Activated CD4-positive, alpha-beta T cell treated with anti-CD3 and anti-CD28 coated beads for 1 hour (primary cell): ENCODE measurements at places on chromosomes 7 and 10.

- DNase-seq: no peak
Observed at GRCh38 chr7:17668122-17668521, 272.2 kb downstream of the SNX13 start.

DNA sequence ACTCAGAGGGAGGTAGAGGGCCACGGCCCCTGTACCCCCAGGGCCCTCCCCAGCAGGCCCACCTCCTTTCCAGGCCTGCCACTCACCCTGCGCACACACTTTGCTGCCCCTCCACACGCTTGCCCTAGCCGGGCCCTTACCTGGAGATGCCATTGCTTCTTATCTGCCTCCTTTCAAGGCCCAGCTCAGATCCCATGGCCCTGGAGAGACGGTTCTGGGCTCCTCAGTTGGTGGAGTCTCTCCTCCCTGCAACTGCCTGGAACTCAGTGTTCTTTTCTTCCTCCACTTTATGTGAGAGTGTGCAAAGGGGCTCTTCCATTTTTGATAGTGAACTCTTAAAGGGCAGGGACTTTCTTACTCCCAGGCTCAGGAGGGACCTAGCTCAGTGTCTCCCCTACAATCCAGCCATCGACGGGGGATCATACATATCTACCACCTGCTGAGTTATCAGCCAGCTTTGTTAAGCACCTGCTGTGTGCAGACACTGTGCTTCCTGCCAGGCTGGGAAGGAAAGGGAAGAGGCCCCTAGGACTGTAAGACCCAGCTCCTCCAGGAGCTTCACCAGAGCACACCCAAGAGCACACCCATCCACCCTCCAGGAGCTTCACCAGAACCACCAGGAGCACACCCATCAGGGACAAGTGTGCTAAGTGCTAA lies 89.3 kb upstream of the MACROH2A2 start:
- no peak for DNase-seq

GRCh38 chr10:76337641-76338040 lies 906.2 kb downstream of the LRMDA start:
- no peak for DNase-seq

GRCh38 chr10:44056206-44056605 lies 328.7 kb downstream of the CXCL12 start:
- DNase-seq: no peak

GRCh38 chr10:36473122-36473521 lies 652.3 kb upstream of the ANKRD30A start:
- DNase-seq: no peak

- no peak for DNase-seq
Observed at GRCh38 chr10:57098146-57098545, 737.1 kb upstream of the ZWINT start.

GRCh38 chr7:88200789-88201188 lies 19.0 kb downstream of the SRI start:
- no peak for DNase-seq

- DNase-seq: no peak
Observed at GRCh38 chr7:36262309-36263094, 109.4 kb downstream of the EEPD1 start.

DNA sequence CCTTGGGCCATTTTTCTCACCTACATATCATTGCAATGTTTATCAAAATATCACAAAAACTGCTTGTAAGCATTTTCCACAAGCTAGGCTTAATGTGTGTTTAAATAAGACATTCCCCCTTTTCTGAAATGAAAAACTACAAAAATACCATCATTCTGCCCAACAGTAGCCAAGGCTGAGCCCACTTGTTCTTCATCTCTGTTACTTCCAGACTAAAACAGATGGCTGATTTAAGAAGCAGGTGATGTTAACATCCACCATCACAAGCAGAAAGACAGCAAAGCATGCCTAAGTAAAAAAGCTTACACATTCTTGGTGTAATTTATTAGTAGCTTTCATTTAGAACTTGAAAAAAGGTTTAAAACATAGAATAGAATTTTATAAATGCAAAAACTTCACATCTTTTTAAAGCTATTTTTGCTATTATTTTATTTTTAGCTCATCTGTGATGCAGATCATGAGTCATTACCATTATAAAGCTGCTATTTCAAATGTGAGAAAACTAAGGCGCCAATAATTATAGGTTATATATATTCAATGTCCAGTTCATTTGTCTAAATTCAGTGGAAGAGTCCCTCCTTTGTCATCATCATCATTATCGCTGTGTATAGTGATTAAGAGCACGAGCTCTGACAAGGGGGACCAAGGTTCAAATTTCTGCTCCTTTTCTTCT lies 109.4 kb downstream of the RELN start:
- no peak for DNase-seq
